ENCODE measurements at places on chromosomes 12 and 14.

DNA sequence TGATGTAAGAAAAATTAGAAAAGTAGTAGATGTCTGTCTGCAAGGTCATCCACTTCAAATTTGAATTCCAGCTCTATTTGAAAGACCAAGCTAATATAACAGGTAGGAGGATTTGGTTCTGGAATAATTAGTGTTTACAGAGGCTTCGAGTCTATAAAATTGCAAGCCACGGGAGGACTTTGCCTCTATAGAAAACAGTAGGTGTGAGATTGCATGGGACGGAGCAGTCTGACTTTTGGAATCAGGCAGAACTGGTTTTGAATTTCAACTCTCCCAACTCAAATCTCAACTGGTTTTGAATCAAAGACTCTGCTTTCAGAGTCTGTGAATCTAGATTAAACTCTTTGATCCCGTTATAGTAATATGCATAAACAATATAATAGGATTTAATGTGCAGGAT, 82.4 kb downstream of the PIK3C2G start:
- no peak for DNase-seq

GRCh38 chr14:69314327-69314726, 54.4 kb downstream of the GALNT16 start:
- DNase-seq = no peak

DNA sequence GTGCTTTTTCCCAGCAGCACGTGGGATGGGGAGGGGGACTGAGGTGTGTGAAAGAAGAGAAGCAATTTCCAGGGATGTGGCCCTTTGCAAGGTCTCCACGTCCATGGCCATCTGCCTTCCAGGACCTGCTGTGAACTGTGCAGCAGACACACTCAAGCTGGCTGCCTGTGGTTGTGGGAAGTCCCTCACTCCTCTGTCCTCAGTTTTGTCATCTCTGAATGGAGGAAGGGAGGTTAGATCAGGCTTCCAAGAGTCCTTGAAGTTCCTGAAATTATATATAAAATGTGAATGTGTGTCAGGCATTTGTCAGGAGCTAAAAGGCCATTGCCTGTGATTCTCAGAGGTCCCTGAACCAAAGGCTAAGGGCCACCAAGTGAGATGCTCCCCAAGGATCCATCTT, 328.2 kb downstream of the CACNA1C start:
- DNase-seq = no peak

GRCh38 chr12:48972952-48973483, 1.5 kb upstream of the WNT10B start:
- DNase-seq = no peak

DNA sequence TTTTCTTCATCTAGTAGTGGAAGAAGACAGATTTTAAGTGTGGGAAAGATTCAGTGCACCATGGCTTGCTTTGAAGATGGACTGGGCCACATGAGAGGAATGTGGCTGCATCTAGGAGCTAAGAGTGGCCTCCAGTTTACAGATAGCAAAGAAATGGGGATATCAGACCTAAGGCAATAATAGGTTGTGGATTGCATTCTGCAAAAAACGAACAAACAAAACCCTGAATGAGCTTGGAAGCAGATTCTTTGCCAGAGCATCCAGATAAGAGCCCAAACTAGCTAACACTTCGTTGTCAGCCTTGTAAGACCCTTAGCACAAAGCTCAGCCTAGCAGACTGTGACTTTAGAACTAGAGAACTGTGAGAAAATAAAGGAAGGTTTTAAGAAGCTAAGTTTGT, 9.6 kb downstream of the ATXN7L3B start:
- no peak for DNase-seq

DNA sequence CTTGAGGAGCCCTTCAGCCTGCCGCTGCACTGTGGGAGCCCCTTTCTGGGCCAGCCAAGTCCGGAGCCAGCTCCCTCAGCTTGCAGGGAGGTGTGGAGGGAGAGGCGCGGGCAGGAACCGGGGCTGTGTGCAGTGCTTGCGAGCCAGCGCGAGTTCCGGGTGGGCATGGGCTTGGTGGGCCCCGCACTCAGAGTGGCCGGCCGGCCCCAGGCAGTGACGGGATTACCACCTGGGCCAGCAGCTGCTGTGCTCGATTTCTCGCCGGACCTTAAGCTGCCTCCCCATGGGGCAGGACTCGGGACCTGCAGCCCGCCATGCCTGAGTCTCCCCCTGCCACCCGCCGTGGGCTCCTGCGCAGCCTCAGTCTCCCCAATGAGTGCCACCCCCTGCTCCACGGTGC, 116.9 kb downstream of the PAWR start:
- DNase-seq = no peak

DNA sequence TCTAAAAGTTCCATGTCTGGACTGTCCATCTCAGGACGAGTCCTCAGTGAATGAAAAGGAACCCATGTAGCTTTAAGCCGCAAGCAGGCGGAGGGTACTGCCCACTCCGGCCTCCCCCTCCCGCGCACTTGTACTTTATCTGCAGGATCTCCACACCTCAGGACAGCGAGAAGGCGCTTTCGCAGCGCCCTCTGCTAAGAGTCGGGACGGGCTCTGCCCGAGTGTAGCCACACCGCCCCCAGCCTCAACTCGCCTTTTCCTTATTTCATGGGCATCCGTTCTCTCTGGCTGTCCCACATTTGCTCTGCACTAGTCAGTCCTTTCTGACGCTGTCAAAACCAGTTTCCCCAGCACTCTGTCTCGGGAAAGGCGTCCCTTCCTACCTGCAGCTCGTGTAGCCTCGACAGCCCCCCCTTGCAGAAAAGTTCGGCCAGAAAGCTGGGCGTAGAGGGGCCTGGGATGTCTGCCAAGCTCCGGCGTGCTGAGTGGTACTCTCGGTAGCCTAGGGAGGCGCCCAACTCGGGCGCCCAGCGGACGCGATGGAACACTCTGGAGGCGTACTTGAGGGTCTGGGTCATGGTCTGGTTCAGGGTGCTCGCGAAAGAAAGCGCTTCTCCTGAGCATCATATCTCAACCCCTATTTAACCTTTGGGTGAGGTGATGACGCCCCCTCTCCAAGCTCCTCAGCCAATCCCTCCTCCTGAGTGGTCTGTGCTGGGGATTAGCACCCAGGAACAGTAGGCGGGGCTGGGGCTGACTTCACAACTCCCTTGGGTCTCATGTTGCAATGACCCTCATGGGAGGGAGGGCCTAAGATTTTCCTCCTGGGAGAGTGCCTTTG, at the start of gene CYP27B1:
TSS of gene CYP27B1 (minus strand) at position 615 of the 841 bp plus-strand sequence. CDS start at position 578, 37 bp downstream.
- DNase-seq = no peak

DNA sequence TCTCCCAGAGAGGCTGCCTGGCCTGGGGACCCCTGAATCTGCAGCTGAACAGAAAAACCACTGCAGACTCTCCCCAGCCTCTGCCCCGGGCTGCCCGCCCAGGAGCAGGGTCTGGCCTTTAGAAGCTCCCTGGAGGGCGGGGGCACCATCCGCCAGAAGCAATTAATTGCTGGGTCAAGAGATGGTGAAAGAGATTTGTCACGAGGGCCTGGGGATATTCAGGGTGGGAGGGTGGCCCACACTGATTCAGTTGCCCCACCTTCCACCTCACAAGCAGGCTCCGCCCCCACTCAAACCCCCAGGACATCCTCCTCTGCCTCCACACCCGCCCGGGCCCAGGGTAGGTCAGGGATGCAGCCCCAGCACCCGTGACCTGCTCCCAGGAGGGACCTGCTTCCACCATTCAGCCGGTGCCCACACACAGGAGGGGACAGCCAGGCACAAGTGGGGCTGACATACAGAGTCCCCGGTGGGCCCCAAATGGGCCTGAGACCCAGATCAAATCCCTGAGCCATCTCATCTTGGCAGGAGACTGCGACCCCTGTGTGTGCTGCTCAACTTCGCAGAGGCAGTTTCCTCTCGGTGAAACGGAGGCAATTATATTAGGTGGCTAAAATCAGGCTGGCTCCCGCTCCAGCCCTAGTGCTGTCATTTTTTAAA, 23.0 kb downstream of the NCOR2 start:
- DNase-seq = no peak

DNA sequence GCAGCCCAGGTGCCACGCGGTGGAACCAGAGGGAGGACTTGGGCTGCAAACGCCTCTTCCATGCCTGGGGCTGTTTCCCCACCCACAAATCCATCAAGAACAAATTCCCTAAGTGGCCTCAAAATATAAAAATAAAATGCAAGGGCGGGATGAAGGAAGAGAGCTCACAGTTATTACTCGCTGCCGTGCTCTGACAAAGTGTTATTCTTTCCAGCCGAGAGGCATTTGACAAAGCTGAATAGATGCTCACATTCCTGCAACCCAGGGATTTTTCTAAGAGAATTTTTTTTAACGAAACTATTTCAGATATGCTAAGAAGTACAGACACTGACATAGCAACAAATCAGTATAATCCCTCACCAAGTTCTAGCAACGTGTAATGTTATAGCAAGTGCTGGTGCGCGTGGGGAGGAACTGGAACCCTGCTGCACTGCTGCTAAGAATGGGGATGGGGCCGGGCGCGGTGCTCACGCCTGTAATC, 70.7 kb downstream of the SCARB1 start:
- DNase-seq = no peak

GRCh38 chr12:77122661-77123060, 57.3 kb upstream of the E2F7 start:
- no peak for DNase-seq

DNA sequence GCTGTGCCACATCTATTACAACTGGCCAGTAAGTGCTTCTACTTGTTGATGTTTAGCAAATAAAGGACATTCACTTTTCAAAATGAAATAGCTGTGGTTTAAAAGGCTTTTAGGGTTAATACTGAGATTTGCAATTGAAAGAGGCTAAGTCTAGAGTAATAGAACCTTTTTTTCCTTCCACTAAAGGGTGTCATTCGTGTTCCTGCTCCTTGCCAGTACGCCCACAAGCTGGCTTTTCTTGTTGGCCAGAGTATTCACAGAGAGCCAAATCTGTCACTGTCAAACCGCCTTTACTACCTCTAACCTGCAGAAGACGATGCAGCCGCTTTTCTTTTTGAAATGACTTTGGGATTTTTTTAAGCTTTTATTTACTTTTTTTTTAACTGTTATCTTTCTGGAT, 33.6 kb downstream of the PIWIL1 start:
- no peak for DNase-seq

GRCh38 chr14:38873941-38874612, 229.0 kb downstream of the SEC23A start:
- DNase-seq = peak; percentile 26
